Stimulated activated CD4-positive, alpha-beta T cell treated with anti-CD3 and anti-CD28 coated beads, Interleukin-4, amount 100 ng/mL, for 4 hours (primary cell): ENCODE measurements at places on chromosomes 13 and 19.

DNA sequence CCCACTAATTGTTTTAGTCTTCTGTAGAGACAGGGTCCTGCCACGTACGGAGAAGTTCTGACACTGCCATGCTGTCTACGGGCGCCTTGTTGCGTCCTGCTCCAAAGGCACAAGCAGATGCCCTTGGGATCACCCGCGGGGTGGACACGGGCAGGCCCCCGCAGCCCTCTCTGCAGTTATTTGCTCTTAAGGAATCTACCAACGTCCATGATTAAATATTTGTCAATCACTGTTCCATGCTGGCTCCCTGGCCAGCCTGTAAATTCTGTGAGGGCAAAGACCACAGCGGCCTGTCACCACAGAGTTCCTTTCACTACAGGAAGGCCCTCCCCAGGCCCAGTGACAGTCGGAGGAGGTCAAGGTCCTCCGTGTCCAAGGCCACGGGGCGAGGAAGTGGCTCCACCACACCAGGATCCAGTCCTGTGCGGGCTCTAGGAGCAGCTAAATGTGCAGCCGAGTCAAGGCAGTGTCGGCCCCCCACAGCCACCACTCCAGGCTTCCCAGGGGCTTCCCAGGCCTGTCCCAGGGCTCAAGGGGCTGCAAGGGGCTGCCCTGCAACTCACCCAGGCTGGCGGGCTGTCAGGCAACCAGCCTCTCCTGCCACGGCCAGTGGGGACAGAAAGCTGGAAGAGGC lies 2.1 kb downstream of the RNF126 start:
- no peak for DNase-seq

GRCh38 chr13:45219123-45219891 lies 18.5 kb upstream of the KCTD4 start:
- no peak for DNase-seq

GRCh38 chr13:73081256-73081915 lies 22.6 kb downstream of the KLF5 start:
- DNase-seq: no peak

DNA sequence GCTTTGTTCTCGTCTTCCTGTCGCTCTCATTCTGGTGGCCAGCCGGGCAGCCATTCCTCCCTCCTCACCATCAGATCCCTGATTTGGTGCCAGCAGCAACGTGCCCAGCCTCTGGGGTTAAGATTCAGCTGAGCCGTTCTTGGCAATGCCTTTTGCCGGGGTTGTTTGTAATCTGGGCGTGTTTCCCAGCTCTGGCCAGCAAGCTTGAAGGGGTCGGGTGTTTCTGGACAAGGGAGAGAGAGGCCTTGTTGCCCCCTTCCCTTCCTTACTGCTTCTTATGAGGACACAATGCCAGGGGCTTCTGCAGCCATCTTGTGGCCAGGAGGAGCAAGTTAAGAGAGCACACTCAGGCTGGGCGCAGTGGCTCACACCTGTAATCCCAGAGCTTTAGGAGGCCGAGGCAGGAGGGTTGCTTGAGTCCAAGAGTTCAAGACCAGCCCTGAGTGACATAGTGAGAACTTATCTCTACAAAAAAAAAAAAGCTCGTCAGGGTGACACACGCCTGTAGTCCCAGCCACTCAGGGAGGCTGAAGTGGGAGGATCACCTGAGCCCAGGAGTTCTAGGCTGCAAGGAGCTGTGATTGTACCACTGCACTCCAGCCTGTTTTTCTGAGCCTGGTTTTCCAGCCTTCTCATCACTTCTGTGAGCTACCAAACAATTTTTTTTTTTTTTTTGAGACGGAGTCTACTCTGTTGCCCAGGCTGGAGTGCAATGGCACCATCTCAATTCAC lies 10.7 kb upstream of the CRTC1 start:
- no peak for DNase-seq
